ENCODE measurements at places on chromosomes 4 and X.

DNA sequence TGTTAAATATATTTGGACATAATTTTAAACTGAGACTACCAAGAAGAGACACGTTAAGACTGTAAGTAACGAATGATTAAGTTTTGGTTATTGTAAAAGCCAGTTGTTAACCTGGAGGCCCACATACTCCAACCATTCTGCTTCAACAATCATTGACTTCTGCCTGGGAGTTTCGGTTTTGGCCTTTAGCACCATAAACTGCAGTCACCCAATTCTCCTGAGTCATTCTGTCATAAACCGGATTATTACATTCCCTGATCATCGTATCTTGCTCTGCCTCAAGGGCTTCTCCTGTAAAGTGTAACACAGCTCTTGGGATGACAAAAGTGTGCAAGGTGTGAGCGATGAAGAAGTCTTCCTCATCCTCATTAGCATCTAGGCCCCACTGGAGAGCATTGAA is 46.9 kb upstream of the PABPC1L2A start:
- no peak for DNase-seq

- no peak for DNase-seq
Measured at GRCh38 chrX:25819879-25820278, 318.3 kb upstream of the MAGEB18 start.

- no peak for DNase-seq
Measured at GRCh38 chr4:1763550-1764080, 29.5 kb upstream of the FGFR3 start.

GRCh38 chr4:18923496-18924161 is 902.1 kb upstream of the LCORL start:
- DNase-seq, result no peak

GRCh38 chr4:41763729-41764128 is 15.2 kb upstream of the PHOX2B start:
- no peak for DNase-seq

DNA sequence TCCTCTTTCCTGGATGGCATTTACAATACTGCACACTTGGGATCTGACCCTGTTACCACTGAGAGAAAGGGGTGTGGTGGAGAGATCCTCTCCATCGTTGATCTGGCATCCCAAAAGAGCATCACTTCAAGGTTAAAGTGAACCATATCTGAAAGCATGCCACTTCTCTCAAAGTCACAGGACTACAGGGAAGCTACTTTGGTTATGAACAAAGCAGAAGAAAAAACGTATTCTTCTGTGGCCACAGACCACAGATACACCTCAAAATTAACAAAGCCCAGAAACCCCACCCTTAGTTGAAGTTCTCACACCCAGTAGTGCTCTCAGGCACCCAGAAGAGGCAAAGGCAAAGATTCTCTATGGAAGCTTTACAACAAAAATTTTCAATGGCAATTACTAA is 108.3 kb downstream of the JADE1 start:
- DNase-seq, result no peak

DNA sequence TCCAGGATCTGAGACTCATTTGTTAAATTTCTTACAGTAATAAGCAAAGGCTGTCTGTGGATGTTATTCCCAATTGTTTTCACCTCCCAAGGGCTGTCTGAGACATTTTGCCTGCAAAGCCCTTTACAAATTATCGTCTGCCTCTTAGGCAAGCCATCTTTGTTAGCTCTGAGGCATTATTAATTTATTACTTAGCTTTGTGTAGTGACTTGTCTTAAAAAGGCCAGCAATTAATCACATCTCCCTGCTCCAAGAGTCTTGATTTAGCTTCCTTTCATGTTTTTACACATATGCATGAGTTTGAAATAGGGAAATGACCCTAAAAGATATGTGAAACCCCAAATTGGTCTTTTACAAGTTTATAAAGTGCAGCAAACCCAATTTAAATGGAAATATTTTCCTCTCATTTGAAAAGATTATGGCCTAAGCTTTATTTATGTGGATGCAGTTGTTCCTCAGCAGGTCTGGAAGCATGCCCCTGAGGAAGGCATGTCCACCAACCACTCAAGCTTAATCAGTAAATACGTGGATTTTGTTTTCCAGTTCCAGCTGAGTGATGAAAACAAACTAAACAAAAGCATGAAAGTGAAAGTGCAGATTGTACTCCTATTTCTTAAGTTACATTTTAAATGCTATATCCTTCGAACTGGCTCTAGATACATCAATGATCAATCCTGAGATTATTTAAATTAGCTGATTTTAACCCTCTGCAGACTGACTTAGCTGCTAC is 173.6 kb upstream of the LNX1 start:
- peak; percentile 37 for DNase-seq

DNA sequence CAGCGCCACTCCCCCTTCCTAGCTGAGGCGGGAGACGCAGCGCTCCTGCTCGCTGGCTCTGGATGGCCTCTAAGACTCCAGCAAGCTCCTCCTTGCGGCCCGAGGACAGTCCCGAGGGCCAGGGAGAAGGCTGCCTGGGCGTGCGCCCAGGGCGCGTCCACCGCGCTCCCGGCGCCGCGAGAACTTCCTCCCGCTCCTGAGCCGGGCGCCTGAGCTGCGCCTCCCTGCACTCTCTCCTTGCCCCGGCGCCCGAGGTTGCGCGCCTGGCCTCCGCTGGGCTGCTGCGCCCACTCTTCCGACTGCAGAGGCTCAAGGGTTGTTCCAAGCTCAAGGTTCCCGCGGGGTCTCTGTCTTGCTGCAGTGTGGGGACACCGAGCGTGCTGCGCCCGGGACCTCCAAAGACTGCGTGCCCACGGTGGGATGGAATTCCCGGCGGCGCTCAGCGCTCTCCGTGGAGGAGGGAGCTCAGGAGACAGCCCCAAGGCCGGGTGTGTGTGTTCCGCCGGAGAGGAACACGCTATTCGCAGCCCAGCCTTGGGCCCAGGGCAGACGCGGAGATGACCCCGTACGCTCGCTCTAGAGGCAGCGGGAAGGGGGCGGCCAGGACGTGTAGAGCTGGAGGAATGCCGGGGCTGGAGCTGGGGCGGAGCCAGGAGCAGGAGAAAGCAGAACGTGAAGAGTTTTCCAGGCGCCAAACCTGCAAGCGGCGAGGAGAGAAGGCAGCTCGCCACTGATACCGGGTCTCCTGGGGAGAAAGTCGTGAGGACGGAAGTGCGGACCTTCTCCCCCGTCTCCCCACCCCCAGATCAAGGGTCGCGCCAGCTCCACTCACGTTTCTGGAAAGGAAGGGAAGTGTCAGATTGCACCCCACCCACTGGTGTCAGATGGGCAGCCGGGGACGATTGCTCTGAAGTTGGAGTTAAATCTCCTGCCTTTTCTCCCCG is at the start of gene ARHGAP6:
ARHGAP6 (minus strand) TSS at position 753 of the 944 bp plus-strand sequence. CDS start 1,092 bp downstream, outside the sequence.
- DNase-seq, result no peak

All from renal cortex interstitium (tissue), 15 donors.